ENCODE measurements at places on chromosomes 11 and 22.

GRCh38 chr11:68328374-68329091 lies 16.1 kb downstream of the LRP5 start:
- DNase-seq = no peak

DNA sequence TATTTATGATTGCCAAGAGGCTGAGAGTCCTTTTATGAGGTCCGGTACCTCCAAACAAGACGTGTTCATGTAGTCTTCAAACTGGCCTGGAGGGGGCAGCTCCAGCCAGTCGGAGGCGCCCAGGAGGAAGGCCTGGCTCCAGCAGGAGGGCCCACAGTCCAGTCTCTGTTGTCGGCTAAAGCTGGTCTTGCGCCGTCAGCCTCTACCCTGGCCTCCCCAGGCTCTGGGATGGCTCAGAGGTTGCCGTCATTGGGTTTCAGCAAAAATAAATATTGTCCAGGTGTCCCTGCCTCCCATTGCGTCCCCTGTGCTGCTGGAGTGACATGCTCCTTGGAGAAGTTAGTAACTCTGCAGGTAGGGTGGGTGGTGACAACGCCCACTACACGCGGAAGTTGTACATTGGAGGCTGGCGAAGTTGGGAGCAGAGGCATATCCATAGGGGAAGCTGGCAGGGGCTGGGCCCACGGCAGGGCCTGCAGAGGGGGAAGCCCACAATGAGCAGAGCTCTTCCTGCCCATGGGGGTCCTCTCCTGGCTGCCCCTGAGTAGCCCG lies 1.0 kb upstream of the SLC25A1 start:
- DNase-seq = no peak

- no peak for DNase-seq
These were observed 27.2 kb downstream of the GLB1L2 start for GRCh38 chr11:134358856-134359490.

GRCh38 chr11:87804176-87804575 lies 371.1 kb downstream of the RAB38 start:
- DNase-seq = no peak

GRCh38 chr22:47084226-47084625 lies 321.8 kb downstream of the TBC1D22A start:
- DNase-seq = no peak

- no peak for DNase-seq
These were observed 5.5 kb downstream of the TTC28 start for GRCh38 chr22:28674121-28674563.

- DNase-seq = no peak
These were observed 30.0 kb upstream of the FAR1 start for GRCh38 chr11:13638422-13638821.

GRCh38 chr22:44091021-44091721 lies 67.1 kb downstream of the PARVB start:
- no peak for DNase-seq

GRCh38 chr22:47205554-47205953 lies 443.1 kb downstream of the TBC1D22A start:
- no peak for DNase-seq

DNA sequence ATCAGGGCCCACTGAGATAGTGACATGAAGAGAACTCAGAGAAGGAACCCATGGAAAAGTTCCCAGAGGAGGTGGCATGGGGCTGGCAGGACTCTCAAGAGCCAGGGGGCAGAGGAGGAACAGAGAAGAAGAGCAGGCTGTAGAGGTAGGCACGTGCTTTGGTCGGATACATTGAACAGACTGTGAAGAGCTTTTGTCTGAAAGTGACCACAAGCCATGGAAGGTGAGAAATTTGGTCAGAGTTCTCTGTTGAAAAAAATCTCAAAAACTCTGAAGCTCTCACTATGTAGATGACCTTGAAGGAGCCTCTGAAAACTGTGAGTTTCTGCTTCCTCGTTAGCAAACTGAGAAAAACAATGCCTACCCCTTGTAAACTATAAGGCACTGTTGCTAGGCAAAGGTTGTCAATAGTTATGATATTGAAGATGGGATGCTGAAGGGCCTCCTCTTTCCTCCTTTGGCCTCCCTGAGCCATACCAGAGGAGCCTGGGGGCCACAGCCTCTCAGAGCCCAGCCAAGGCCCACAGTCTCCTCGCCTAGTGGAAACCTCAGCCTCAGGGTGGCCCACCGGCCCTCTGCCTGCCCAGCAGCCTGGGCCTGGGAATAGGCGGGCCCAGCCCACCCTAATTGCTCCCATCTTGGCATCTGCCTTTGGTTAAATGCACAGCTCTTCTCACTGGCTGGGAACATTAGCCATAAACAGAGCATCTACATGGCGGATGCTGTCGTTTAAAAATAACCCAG lies 415.7 kb downstream of the SOX6 start:
- no peak for DNase-seq

DNA sequence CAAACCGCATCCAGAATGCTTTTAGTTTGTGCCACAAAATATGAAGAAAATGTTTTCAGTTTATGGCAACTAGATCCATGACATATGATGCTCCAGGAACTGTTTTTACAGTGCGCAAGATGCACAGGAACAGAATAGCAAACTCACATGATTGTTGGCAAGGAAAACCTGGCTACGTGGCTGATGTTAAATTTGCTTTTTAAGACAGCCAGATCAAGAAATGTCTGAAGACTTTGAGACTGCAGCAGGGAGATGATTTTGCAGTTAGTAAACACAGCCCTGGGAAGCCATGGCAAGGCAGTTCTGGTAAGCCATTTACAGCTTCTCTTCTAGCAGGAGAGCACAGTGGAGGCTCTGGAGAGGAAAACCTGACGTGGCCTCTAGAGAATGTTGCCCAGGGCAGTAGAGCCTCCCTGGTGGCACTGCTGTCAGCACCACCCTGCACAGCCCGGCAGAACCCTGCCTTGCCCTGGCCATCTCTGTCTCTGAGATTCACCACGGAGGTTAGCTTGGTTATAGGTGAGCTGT lies 69.8 kb upstream of the TNRC6B start:
- DNase-seq = no peak

GRCh38 chr11:58503361-58503856 lies 4.5 kb downstream of the OR5B21 start:
- DNase-seq = no peak

DNA sequence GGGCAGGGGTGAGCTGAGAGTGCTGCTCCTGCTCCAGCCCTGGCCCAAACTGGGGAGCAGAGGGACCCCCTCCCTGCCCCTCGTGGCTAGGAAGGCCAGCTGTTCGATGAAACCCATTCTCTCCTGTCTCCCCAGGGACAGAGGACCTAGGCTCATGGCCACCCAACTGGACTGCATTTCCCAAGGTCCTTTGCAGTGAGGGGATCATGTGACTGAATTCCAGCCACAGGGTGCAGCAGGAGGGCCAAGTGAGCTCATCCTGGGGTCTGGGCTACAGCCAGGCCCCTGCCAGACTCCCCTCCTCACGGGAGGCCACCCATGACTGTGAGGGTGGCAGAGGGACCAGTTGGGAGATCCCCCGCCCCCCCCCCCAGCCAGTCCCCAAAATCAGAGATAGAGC lies 777.6 kb downstream of the TBC1D22A start:
- DNase-seq = no peak

GRCh38 chr22:17235149-17235655 lies 16.0 kb upstream of the ADA2 start:
- DNase-seq = no peak

GRCh38 chr11:7253800-7254199 lies 2.1 kb downstream of the SYT9 start:
- DNase-seq = no peak

DNA sequence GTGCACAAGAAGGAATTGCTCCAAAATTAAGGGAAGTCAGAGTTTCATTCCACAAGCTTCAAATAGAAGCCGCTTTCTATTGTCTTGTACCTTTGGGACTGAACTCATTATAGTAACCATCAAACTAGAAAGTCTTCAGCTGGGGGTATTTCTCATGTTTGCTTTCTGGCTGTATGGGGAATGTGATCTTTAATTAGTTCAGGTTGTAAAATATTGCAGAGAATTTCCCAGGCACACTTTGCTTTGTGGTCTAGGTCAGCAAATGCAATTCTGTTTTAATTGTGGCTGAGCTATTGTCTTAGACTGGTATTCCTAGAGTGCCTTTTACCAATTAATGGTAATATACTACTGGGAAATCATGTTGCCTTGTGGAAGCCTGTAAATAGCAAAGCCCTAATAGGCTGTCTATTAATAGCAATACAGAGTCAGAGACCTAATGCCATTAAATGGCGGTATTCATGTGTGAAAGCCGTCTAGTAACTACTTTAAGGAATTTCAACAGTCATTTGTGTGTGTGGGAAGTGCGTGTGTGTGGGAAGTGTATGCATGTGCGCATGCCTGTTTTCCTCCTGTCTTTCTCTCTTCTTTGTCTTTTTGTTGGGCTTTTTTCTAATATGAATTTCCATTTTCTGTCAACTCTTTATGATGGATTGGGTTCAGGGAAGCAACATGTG lies 276.6 kb downstream of the FAT3 start:
- no peak for DNase-seq

GRCh38 chr11:211741-212140 lies 4.2 kb downstream of the RIC8A start:
- DNase-seq = no peak

GRCh38 chr11:69803022-69803421 lies 16.2 kb downstream of the FGF3 start:
- no peak for DNase-seq

- no peak for DNase-seq
These were observed 62.9 kb upstream of the PRODH start for GRCh38 chr22:18999008-18999407.

- no peak for DNase-seq
These were observed 77.4 kb downstream of the RELT start for GRCh38 chr11:73453562-73453961.

- DNase-seq = no peak
These were observed 36.4 kb downstream of the DEPDC5 start for GRCh38 chr22:31790240-31790639.

- DNase-seq = no peak
These were observed 58.0 kb downstream of the RCN1 start for GRCh38 chr11:32148895-32149294.

DNA sequence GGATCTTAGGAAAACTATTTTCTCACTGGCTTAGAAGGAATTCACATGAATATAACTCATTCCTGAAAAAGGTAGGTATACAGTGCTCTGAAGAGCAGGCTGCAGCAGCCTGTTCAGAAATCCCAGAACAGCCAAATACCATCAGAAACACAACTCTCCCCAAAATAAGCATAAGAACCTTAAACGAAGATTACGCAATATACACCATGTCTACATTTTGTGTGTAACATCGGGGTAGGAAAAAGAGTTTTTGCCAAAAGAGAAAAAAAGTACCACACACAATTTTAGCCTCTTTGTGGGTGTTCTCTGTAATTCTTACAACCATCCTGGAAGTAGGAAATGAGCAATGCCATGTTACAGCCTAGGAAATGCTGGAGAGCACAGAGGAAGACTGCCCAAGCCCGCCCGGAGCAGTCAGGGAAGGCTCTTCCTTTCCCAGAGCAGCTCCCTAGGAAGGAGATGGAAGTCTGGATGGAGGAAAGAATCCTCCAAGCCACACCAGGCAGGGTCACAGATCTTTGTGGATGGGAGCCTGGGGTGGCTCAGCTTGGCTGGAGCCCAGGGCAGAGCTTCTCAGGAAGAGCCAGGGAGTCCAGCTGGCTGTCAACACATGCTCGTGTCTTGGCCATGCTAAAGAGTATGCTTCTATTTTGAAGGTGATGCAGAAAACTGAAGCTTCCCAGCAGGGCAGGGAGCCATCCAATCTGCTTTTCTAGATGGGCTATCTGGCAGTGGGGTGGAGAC lies 49.7 kb upstream of the ARFGAP3 start:
- DNase-seq = no peak

DNA sequence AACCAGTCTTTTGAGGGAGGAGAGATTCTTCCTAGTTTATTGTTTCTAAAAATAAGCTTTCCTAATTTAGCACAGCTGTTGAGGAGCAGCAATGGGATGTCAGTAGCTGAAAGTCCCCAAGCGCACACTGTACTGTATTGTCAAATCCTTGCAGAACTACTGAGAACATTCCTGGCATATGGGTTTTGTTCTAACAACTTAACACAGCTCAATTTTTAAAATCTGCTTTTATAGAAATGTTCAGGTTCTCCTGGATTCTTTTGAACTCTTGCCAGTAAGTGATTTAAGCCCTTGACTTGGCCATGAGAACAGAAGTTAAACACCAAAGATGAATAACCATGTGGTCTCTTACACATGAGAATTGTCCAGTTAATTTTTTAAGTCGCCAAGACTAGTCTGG lies 218.6 kb downstream of the FAT3 start:
- no peak for DNase-seq

DNA sequence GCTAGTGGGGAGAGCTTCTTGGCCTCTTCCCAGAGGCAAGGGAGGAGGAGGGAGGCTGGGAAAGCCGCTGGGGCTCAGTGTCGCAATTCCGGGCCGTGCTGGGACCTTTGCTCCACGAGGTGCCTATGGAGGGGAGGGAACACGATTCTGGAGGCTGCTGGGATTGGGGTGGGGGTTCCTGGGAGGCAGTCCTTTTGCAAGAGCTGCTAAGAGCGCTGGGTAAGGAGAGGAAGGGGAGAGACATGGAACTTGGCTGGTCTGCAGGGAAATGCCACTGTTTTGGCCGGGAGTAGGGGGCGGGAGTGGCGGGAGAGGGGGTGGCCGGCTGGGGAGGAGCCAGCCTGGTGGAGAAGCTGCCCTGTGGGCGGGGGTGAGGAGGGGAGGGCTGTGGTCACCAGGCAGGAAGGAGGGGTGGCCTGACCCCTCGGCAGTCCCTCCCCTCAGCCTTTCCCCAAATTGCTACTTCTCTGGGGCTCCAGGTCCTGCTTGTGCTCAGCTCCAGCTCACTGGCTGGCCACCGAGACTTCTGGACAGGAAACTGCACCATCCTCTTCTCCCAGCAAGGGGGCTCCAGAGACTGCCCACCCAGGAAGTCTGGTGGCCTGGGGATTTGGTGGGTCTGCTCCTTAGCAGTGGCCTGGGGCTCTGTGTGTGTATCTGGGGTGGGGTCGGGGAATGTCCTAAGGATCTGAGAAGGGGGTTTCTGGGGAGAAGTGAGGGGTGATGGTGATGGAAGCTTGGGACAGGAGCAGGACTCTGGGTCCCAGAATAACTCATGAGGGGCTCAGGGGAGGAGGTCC lies at the start of gene NR1H3:
Gene NR1H3 (plus strand): TSS at position 480 of the 800 bp plus-strand sequence. CDS start 1,221 bp downstream, outside the sequence.
- no peak for DNase-seq

All from stimulated activated CD8-positive, alpha-beta memory T cell treated with anti-CD3 and anti-CD28 coated beads, Interleukin-15, amount 100 ng/mL, for 1 hour (primary cell).